ENCODE measurements at places on chromosomes 2 and 18.

GRCh38 chr2:80291656-80292055, 12.9 kb downstream of the LRRTM1 start:
- no peak for DNase-seq

DNA sequence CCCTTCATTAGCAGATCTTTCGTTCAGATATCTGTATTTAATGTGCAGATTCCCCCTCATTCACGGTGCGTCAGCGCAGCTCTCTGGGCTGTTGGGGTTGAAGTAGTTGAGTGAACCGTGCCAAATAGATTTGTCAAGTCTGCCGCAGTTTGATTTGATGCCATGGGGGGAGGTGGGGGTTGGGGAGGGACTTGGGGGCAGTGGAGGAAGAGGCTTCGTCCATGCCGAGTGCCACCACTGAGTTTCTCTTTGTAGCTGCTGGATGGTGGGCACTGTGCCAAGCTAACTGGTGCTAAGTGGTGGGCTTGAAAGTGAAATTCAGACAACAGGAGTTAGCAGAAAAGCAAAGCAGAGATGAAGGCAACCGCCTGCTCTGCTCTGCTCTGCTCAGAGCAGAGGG, 47.9 kb downstream of the NRP2 start:
- DNase-seq, result no peak

DNA sequence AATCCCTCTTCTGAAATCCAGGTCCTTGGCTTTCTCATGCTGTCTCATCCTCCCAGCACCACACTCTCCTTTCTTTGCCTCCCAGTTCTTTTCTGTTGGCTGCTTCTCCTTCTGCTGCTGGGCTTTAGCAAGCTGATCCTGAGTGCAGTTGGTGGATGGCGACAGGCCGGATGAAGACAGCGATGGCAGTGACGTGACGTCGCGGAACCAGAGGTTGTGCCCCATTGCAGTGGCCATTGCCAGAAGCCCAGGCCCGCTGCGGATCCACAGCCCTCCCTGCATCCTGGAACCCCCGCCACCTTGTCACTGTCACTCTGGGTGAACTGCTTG, 75.2 kb downstream of the EIPR1 start:
- DNase-seq, result no peak

GRCh38 chr18:40058811-40059570, 1896.0 kb upstream of the PIK3C3 start:
- no peak for DNase-seq

DNA sequence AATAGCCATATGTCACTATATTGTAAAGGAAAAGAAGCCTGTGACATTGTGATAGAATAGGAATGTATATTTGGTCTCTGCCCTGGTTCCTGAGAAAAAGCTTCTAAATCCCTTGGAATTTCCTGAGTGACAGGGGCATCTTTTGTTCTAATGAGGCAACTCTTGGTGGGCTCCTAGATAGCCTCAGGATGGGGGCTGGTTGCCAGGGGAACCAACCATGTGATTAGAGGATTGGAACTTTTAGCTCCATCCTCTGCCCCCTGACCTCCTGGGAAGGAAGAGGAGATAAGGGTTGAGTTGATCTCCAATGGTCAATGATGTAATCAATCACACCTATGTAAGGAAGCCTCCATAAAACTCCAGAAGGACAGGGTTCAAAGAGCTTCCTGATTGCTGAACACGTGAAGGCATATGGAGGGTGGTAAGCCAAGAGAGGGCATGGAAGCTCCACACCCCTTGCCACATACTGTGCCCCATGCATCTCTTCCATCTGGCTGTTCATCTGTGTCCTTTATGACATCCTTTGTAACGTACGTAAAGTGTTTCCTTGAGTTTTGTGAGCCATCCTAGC, 2.9 kb upstream of the ME2 start:
- DNase-seq, result no peak

GRCh38 chr2:64987001-64987955, 1.9 kb upstream of the SLC1A4 start:
- DNase-seq, result no peak

DNA sequence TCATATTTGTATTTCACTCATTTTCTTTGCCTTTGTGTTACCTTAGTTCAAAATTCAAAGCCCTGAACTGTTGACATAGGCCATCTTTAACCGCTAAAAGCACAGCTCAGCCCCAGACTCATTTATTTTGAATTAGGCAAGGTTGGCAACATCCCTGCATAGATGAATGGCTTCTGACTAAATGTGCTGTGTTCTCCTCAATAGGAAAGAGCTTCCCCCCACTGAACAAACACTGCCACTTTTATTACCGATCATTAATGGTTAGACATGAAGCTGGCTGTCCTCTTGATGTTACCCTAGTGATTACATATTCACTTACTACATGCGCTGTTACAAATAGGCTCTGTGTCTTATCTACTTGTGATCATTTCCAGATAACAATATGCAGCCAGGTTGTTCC, 170.7 kb downstream of the ADCYAP1 start:
- DNase-seq, result no peak

DNA sequence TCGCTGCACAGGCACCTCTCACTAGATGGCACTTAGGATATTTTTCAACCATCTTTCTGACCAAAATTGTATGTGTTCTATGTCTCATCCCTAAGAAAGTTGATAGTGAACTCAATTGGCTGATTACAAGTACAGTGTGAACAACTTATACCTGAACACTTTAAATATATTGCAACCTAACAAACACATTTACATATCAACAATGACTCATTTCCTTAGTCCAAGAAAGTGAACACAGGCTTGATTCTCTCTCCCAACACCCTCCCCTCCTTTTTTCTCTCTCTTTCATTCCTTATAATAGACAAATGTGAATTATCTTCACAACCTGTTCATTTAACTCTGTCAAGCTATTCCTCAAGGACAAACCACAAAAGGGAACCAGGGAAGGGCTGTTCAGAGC, 192.0 kb downstream of the SLC8A1 start:
- DNase-seq, result no peak

GRCh38 chr18:57803103-57803969, at the start of gene ATP8B1:
Gene ATP8B1 (minus strand): TSS chr18:57803315. CDS start chr18:57731807, 71,508 bp downstream.
- no peak for DNase-seq

DNA sequence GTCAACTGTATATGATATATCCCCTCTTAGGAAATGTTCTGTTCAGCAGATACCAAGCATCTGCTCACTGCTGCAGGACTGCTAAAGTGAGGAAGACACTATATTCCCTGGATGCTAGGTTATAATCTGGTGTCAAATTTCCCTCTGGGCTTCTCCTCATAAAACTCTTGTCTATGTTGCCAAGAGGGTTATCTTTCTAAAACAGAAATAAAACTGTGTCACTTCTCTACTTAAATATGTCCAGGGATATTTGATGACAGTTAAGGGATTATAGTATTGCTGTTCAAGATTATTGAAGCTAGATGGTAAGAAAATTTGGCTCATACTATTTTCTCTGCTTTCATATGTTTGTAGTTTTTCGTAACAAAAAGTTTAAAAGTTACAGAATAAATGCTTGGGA, 30.5 kb upstream of the SNRNP27 start:
- DNase-seq, result no peak

GRCh38 chr18:77061946-77062517, 70.6 kb downstream of the MBP start:
- DNase-seq, result no peak

- no peak for DNase-seq
Measured at GRCh38 chr18:9930299-9930884, 16.6 kb downstream of the VAPA start.

- DNase-seq, result no peak
Measured at GRCh38 chr2:173612354-173612753, 257.7 kb downstream of the CDCA7 start.

DNA sequence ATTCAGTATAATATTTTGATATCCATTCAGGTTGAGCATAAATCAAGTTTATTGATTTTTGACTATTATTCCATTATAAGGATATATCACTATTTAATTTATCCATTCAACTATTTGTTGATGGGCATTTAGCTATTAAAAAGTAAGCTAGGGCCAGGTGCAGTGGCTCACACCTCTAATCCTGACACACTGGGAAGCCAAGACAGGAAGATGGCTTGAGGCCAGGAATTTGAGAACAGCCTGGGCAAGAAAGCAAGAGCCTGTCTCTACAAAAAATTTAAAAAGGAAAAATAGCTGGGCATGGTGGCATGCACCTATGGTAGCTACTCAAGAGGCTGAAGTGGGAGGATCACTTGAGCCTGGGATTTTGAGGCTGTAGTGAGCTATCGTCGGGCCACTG, 183.5 kb downstream of the HNMT start:
- DNase-seq, result no peak

GRCh38 chr2:62831729-62832128, 126.2 kb downstream of the EHBP1 start:
- DNase-seq, result no peak

- DNase-seq, result no peak
Measured at GRCh38 chr2:3066831-3067230, 310.8 kb downstream of the EIPR1 start.

DNA sequence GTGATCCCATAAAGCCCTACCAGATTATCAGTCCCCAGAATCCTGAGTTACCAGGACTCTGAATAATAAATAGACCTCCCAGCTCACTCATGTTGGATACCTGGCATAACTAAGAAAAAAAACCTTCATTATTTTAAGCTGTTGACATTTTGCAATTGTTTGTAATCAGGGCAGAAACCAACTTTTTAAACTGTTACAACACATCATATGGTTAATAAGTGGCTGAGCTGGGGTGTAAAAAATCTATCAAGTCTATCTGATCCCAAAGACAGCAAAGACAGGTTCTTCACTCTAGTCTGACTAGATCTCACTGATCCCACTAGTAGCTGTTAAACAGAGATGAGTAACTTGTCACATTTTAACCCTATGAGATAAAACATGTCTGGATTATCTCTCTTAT, 370.3 kb downstream of the RIT2 start:
- DNase-seq, result no peak

GRCh38 chr2:122263746-122264145, 508.3 kb downstream of the TSN start:
- DNase-seq, result no peak

DNA sequence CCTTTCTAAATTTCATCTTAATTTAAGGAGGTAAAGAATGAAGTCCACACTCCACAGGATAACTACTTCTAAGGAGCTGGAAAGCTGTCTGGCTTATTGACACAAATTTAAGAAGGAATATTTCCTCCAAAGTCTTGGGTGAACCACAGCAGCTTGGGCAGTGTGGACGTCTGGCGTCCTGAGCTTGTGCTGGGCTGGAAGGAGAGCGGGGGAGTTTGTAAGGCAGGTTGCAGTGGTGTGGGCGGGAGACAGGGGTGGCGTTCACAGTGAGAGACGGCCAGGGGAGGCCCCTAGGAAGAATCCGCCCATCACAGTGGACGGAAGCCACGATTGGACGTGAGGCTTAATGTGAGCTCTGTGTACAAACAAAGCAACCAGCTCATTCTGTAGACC, 25.7 kb downstream of the ADI1 start:
- DNase-seq, result no peak

GRCh38 chr2:177326005-177326404, 61.5 kb upstream of the NFE2L2 start:
- DNase-seq, result no peak

GRCh38 chr2:38528008-38528442, 74.7 kb downstream of the HNRNPLL start:
- no peak for DNase-seq

GRCh38 chr2:159773426-159773825, 24.6 kb downstream of the CD302 start:
- no peak for DNase-seq

Measured in stimulated activated CD8-positive, alpha-beta memory T cell treated with anti-CD3 and anti-CD28 coated beads, Interleukin-7, amount 100 ng/mL, for 1 hour (primary cell).